ENCODE measurements at places on chromosomes 6 and 20. TPM values are rescaled to one million over a fixed set of nuclear protein-coding genes. Genes with fewer than 3 reads are reported as not detected.

DNA sequence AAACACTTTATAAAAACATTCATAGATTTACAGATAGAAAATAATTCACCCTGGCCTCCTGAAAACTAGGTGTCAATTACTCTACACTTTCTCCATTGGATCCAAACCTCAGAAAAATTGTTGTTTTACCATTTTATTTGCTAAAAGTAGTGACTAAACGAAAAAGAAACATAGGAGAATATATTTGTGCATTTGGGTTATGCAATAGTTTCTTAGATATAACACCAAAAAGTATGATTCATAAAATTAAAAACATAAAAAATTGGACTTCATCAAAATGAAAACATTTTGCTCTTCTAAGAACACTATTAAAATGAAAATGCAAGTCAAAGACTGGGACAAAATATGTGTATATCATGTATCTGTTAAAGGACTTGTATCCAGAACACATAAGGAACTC is 671.3 kb downstream of the MAFB start:
- DNase-seq: no peak

Gene GPR6
- 0.59 TPM for total RNA-seq

DNA sequence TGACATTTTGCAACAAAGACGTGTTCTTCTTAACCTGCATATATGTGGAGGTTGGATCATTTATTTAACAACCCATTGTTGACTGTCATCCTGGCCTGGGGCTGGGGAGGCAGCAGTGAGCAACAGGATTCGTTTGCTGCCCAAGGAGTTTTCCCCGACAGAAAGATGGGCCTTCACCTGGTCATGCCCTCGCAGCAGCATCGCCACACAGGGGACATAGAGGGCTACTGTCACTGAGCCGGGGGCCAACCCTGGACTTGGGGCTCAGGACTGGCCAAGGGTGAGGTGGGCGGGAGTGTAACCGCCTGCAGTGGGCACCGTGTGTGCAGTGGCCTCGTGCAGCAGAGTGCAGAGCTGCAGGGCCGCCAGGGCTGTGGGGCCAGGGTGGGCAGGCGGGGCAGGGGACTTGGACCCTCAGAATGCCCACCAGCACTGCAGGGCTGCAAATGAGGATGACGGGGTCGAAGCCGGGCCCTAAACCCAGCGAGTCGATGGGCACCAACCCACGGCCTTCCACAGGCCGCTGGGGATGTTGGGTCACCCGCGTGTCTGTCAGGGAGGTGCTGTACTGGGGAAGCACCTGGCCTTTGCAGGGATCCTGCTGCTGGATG is 11.8 kb downstream of the DUSP22 start:
- DNase-seq: no peak

DNA sequence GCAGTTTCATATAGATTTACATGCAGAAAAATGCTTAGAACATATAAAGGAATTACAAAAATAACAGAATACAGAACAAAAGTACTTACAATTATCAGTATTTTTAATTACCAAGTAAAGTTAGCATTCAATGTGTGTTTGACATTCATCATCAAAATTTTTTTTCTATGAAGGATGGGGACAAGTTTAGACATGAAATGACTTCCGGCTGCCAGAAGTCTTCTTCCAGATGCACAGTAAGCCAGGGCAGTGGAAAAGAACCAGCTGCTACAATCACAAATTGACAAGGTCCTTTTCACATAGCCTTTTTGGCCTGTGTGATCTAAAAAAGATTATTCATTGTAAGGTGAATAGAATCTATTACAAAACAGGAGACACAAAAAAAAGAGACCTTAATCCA is 73.8 kb downstream of the HUS1B start:
- DNase-seq: no peak

DNA sequence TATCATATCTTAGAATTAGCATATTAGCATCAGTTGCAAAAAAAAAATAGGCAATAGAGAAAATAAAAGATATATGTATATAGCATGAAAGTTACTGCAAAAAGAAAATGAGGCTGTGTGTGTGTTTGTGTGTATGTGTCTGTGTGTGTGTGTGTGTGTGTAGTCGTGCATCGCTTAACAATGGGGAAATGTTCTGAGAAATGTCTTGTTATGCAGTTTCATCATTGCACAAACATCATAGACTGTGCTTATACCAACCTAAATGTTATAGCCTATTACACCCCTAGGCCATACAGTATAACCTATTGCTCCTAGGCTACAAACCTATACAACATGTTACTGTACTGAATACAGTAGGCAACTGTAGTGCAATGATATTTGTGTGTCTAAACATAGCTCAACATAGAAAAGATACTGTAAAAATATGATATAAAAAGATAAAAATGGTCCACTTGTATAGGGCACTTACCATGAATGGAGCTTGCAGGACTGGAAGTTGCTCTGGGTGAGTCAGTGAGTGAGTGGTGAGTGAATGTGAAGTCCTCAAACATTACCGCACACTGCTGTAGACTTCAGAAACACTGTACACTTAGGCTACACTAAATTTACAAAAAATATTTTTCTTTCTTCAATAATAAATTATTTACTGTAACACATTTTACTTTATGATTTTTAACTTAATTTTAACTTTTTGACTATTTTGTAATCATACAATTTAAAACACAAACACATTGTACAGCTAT is 805.1 kb downstream of the KIF16B start:
- no peak for DNase-seq

DNA sequence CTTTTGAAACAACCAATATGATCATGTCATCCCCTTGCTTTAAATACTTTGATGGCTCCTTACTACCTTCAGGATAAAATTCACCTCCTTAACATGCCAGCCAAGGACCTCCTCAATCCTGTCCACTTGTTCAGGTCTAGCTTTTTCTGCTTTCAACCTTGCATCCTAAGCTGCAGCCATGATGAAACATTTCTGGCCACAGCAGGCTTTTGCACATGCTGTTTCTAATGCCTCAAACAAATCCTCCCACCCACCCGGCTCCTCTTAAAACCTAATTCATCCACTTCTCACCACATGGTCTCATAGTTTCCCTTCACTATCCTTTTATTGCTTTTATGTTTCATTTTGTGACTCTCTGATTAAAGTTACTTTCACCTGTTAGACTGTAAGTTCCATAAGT is 124.6 kb downstream of the MYB start:
- DNase-seq: no peak

DNA sequence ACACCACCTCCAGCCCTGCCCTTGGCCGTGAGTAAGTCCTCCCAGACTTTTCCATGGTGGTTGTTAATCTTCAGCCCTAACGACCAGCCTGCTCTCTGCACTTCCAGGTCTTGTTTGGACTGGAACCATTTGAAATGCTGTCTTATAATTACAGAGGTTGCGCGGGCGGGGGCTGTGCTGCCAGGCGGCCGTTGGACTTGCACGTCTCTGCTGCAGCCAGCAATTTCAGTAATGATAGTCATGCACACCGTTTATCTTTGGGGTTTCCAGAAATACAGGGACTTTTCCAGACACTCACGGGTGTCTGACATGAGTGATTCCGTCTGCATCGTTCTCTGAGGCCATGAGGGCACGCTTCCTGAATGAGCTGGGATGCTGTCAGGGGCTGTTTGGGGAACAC is 118.2 kb downstream of the BMP7 start:
- no peak for DNase-seq

DNA sequence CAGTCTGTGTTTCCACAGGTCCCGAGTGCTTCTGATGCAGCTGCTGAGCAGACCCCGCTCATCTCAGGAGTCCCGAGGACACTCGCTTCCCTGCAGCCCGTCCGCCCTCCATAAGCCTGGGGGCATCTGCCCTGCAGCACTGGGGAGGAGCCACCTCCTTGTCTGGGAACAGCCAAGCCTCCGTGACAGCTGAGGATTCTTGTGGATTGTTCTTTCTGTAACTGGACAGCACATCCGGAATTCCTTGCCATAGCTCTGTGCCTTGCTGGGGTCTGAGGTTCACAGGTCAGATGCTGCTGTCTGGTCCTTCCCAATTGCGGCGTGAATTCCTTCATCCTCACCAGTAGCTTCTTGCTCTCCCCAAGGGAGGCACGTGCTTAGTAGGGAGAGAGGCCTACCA is 38.4 kb upstream of the FNDC1 start:
- no peak for DNase-seq

GRCh38 chr6:143863771-143864170 is 503 bp upstream of the ZC2HC1B start:
- DNase-seq: no peak

- DNase-seq: no peak
Observed at GRCh38 chr6:48889429-48889828, 573.6 kb downstream of the MMUT start.

GRCh38 chr6:159464816-159465215 is 228.2 kb downstream of the SOD2 start:
- no peak for DNase-seq

- no peak for DNase-seq
Observed at GRCh38 chr20:36144336-36144735, 10.2 kb upstream of the EPB41L1 start.

Gene FLRT3
- total RNA-seq: 53.7 TPM

DNA sequence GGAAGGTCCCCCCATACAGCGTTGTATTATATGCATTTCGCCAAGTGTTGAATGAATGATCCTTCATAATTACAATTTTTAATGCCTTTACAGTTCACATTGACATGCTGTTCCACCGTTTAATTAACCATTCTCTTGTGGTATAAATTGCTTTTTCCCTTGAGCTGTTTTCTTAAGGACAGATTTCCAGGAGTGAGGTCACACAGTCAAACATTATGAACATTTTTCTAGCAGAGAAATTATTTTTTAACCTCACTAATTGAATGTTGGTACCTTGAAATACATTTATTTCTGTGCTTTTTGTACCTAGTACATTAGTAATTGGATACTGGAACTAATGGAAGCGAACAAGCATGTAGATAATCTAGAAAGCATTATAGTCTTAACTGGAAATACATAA is 76.7 kb upstream of the C20orf144 start:
- DNase-seq: no peak

- no peak for DNase-seq
Observed at GRCh38 chr6:121356575-121356974, 22.3 kb upstream of the TBC1D32 start.
